HL-60 (cell line): ENCODE measurements at places on chromosomes 12 and 14.

GRCh38 chr14:46490238-46490685 is 161.3 kb downstream of the RPL10L start:
- DNase-seq, result peak; percentile 45

DNA sequence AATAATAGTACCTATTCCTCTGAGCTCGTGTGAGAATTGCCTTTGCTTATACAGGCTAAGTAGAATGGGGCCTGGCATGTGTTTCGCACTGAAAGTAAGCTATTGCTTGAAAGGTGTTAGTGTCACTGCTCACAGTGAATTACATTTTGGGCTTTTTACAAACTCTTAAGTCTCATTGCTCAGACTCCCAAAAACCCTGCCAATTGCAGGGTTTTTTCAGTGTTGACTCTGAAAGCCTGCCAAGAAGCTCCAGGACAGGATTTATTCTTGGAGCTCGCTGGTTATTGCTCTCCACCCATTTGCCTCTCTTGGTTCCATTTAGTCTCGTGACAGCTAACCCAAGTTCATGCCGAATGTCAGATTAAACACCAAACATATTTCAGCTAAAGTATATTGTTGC is 39.8 kb downstream of the NOPCHAP1 start:
- no peak for DNase-seq

GRCh38 chr14:64812412-64812811 is 67.3 kb downstream of the SPTB start:
- DNase-seq, result no peak

GRCh38 chr12:114992443-114992842 is 308.5 kb upstream of the TBX3 start:
- DNase-seq, result no peak

DNA sequence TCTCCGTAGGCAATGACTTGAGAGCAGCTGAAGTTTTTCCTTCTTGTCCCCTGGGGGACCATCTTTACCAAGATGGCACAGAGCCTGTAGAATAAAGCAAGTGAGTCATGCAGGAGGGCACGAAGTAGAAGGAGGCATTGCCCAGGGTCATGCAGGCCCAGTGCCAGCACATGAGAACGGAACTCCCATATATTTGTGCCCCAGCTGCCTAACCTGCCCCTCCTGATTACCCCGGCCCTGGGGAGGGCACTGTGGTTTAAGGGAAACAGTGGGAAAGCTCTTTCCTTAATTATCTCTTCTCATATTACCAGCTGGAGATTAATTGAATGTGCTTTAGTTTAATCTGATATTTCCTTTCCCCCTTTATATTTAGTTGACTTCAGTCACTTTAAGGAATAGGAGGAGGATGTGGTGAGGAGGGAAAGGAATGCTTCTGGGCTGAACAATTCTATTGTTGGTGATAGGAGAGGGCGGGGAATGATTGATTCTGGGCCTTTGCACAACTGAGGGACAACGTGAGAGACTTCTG is 51.9 kb downstream of the RASSF8 start:
- no peak for DNase-seq

- no peak for DNase-seq
These were observed 41.7 kb upstream of the MYRFL start for GRCh38 chr12:69783365-69783764.

DNA sequence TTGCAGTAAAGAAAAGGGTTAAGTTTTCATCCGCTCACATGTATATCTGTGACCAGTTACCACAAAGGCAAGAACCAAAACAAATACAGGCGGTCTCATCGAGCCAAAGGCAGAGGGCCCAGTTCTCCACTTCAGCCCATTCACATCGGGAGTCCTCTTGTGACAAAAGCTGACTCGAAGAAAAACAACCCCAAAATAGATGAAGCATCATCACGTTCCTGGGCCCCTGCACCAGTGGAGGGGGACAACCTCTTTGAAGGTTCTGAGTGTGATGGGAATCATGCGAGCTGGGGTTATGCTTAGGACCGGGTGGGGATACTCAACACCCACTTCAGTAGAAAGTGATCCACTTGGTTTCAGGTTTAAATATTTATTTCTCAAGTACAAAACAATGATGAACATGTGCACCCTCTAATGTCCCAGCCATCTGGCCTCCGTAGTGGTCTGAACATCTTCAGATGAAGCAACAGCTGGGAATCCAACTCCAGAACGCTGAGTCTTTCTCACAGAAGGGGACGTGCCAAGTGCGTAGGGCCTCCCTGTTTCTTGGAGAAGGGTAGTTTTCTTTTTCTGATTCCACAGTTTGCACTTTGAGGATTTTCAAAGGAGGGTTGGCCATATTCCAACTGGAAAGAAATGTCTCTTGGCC is 8.4 kb downstream of the GSC start:
- no peak for DNase-seq

DNA sequence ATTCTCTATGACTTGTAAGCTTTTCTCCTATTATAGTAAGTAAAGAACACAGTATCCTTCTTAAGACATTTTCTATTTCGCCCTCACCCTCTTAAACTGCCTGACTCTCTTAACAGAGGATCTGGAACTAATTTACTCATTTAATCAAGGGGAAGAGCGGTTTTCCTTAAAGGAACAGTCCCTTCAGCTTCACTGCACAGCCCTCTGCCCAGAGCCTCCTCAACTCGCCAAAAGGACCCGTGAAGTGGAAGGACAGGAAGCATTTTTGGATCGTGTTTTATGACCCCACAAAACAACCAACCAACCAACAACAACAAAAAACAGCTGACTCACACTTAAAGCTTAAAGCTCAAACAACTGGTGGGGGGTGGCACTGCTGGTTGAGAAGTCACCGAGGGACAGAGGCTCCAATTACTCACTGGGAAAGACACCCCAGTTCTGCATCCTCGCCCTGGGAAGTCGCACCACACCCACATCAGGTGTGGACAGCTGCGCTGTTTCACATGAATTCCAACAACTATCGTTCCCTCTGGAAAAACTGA is 35.7 kb downstream of the NID2 start:
- DNase-seq, result no peak

DNA sequence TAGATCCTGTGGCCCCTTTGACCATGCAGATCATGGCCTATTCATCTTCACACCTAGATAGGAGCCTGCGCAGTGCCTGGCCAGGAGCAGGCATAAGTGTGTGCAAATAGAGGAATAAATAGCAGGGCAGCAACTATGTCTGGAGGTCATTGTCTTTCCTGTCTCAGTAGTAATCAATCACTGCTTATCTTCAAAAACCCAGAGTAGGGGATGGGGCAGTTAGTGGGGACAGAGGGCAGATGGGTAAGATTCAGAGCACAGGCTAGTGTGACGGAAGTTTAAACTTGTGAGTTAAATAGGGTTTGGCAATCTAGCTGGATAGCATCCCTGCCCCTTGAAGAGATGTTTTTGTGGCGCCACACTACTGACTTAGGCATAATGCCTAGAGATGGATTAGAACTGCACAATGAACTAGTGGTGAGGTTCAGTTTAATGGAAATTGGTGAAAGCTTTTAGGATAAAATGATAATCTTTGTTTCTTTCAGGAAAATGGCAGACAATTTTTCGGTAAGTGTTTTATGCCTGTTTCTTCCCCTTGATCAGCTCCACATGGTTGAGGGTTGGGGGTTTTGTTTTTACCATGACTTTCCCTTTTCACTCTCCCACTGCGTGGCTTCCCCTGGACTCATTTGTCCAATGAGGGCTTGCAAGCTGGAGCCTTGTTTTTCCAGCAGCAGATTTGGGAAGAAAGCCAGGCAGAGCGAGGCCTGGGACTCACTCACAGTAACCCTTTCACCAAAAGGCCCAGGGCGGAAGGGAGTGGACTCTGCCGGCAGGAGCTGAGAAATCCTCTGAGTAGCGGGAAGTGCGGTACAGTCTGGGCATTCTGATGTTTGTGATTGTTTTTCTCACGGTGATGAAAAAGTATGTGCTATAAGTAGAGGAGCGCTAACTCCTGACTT is 8.1 kb downstream of the LGALS3 start:
- no peak for DNase-seq

DNA sequence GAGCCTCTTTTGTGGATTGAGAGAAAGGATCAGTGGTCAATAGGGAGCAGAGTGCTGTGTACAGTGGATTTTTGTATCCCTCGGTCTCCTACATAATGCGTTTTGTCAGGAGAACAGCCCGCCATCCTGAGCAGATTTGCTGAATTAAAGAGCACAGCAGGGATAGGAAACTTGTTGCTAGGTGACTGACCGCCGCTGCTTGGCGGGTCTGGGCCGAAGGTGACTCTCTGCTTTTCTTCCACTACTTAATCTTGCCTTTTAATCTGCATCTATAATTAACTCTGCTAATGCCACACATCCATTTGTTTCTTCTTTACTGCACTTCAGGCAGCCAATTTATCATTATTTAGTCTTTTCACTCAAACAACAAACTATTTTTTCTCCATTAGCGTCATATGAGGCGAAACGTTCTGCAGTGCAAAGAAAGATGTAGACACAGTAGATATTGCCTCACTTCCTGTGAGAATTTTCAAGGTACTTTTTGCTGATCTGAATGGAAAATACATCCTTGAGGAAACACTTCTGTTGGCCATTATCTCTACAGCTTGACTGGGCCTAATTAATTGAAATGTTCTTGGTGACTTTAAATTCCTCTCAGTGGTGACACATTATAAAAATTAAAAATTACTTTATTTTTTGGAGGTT is 108.0 kb downstream of the PPM1A start:
- DNase-seq, result no peak

DNA sequence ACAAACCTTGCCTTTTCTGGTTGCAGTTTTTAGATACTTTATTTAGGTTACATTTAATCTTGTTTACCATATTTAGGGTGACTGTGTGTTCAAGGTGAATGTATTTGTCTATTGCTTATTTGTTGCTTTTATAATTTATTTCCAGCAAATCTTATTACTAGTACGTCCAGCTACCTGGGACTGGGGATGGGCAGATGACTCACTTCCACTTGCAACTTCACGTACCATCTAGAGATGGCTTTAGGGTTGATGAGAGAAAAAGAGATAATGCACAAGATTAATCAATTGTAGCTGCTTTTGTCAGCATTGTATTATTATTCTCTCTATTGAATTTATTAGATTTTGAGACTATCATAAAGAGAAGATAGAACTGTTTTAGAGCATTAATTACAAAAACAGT is 5.1 kb downstream of the MIPOL1 start:
- no peak for DNase-seq

DNA sequence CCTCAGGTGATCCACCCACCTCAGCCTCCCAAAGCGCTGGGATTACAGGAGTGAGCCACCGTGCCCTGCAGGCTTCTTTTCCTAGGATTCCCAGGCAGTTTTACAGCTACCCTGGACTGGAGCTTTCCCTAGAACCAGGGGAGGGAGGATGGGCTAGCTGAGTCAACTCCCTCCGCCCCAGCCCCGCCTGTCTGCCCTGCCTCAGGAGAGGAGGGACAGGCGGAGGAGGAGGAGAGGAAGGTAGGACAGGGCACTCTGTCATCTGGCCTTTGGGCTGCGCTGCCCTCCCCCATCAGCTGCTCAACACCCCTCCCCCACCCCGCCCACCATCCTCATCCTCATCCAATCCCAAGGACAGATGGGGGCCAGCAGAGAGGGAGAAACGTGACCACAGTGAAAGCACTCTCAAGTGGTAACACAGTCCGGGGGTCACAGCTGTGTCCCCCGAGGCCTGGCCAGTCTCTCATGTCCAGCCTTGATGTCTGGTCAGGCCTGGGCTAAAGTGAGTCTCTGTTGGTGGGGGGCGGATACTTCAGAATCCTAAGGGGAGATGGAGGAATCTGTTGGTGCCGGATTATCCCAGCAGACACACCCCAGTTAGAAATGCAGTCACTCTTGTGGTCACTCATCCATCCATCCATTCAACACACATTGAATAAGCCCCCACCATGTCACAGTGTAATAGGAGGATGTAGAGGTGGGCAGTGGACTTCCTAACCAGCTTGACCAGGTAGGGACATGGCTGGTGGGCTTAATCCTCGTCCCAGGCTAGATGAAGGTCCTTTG is 12.3 kb downstream of the FIGNL2 start:
- DNase-seq, result no peak

DNA sequence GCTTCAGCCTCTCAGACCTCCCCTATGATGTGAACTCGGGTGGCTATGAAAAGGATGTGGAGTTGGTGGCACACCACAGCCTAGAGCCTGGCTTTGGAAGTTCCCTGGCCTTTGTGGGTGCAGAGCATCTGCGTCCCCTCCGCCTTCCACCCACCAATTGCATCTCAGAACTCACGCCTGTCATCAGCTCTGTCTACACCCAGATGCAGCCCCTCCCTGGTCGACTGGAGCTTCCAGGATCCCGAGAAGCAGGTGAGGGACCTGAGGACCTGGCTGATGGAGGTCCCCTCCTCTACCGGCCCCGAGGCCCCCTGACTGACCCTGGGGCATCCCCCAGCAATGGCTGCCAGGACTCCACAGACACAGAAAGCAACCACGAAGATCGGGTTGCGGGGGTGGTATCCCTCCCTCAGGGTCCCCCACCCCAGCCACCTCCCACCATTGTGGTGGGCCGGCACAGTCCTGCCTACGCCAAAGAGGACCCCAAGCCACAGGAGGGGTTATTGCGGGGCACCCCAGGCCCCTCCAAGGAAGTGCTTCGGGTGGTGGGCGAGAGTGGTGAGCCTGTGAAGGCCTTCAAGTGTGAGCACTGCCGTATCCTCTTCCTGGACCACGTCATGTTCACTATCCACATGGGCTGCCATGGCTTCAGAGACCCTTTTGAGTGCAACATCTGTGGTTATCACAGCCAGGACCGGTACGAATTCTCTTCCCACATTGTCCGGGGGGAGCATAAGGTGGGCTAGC is 7.0 kb upstream of the RPS26 start:
- DNase-seq, result no peak

DNA sequence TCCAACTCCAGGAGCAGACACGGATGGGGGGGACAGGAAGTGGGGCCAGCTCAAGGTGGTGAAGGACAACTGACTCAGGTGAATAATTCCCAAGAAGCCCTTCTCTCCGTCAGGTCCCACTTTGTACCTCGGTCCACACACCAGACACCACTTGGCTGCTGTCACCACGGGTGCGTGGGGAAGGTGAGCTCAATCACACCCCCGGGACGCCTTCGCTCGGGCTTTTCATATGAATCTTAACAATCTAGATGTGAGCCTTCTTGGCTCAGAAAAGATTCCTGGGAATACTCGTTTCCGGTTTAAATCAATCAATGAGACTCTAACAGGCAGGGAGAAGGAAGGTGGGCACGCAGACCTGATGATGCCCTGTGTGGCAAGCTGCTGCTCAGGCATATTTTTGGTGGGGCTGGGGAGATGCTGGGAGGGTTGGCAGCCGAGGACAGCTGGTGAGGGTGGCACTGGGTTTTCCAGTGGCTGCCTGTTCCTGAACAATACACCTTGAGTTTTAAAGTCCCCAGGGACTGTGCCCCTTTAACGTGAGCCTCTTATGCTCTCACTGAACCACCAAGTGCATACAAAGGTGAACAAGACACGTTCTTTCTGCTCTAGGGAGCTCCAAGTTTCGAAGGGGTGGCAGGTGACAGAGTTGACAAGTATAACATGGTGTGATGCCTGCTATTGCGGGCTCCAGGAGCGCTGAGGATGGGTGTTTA is 5.1 kb downstream of the TESC start:
- no peak for DNase-seq

GRCh38 chr12:54300732-54301427 is at the start of gene NFE2:
TSS of gene NFE2 (minus strand) at chr12:54301015. CDS start at chr12:54295248, 5,767 bp downstream.
- peak; percentile 89 for DNase-seq

- DNase-seq, result no peak
These were observed 274.7 kb downstream of the TTC6 start for GRCh38 chr14:37870170-37870569.
